NCI-H2227 treated with DMSO at 0.1 percent for 48 hours (cell line): ENCODE measurements at places on chromosomes 13 and 19.

DNA sequence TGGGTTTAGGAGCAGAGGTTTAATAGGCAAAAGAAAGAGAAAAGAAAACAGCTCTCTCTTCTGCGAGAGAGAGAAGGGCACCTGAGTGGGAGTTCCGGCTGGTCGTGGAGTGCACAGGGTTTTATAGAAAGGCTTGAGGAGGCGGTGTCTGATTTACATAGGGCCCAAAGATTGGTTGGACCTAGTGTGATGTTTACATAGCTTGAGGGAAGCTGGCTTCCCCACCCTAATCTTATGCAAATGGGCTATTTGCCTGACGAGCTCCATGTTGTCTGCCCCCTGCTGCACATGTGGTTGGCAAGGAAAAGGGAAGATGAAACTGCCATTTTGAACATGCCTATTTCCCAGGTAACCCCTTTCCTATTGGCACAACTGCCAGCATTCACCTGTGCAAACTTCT is 21.5 kb upstream of the MEDAG start:
- no peak for DNase-seq

- no peak for DNase-seq
These were observed 4.6 kb upstream of the KBTBD6 start for GRCh38 chr13:41137241-41137640.

DNA sequence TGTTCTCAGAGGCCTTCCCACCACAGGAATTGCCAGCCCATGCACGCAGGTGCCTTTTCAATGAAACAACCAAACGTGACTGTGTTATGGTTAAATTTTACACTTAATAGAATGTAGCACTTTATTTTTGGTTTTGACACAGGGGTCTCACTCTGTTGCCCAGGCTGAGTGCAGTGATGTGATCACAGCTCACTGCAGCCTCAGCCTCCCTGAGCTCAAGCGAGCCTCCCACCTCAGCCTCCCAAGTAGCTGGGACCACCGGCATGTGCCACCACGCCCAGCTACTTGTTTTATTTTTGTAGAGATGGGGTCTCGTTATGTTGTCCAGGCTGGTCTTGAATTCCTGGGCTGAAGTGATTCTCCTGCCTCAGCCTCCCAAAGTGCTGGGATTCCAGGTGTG is 7.2 kb downstream of the ATP8B3 start:
- no peak for DNase-seq

- no peak for DNase-seq
These were observed 717.9 kb downstream of the DIAPH3 start for GRCh38 chr13:59445812-59446211.
